ENCODE measurements at places on chromosomes 5 and 9.

DNA sequence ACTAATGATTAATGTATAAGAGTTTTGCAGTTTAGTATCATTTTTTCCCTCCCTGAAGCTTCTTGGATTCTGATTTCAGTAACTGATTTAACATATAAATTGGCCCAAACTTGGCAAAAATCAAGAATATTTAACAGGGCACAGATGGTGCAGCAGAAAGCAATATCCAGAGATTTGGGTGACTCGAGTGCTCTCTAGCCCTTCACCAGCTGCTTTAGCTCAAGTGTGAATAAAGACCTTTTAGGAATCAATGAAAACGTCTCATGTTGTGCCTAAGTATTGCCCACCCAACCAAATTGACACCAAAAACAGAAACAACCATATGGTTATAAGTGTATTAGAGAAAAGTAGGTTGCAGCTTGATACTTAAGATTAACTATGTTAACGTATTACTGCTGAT, 933.4 kb upstream of the PTPRD start:
- no peak for DNase-seq

GRCh38 chr9:89701221-89701798, 96.5 kb downstream of the GADD45G start:
- peak; percentile 81 for DNase-seq

DNA sequence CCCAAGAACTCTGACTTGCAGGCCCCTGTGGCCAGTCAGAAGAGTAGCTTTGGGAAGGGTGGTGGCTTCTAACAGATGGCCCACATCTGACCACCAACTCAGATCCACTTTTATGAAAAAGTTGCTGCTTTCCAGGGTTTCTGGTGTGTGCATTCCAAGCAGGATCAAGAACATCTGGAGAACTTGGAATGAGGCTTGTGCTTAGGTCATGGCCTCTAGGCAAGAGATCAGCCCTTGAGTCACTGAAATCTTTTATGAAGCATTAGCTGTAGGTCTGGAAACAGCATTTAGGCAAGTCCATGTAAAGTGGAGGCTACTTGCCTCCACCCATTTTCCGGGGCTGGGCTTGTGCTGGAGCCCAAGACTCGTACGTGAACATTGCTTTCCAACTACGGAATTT, 433.3 kb downstream of the SH3GL2 start:
- no peak for DNase-seq

DNA sequence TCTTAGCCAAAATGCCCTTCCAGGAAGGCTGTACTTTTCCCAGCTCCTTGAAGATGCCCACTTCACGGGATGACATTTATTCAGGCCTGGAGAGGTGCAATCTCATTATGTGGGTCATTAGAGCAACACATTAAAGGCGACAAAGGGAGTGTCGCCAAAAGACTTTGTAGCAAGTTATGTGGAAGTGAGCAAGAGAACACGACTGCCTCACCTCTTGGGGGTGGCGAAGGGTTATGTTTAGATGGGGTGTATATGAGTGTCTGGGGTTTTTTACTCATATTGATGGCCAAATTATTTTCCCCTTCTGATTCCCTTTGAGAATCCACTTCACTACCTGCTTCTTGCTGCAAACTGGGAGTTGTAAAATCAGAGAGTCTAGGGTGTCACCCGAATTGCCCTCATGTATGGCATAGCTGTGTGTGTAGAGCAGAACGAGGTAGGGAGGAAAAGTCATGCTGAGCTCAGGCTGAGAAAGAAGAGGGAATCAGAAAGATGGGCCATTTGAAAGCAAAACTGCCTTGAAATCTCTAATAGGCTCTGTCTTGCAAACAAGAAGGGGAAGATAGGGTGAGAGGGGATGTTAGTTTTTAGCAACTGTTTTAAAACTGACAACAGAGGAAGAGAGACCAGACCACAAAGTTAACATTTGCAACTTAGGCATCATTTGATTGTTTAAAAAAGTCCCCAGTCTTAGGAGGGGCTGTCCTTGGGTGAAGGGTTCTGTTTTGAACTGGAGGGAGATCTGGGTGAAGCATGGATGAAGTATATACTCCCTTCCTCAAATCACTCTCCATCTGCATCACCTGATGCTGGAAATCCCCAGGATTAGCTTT, 97.1 kb upstream of the IL12B start:
- DNase-seq: no peak

- no peak for DNase-seq
Measured at GRCh38 chr5:112109331-112110007, 309.6 kb downstream of the EPB41L4A start.

GRCh38 chr5:101811466-101811865, 484.6 kb downstream of the SLCO4C1 start:
- DNase-seq: no peak

- DNase-seq: no peak
Measured at GRCh38 chr5:72202331-72202825, 95.1 kb downstream of the MAP1B start.

GRCh38 chr5:158270996-158271554, 412.1 kb upstream of the CLINT1 start:
- no peak for DNase-seq

DNA sequence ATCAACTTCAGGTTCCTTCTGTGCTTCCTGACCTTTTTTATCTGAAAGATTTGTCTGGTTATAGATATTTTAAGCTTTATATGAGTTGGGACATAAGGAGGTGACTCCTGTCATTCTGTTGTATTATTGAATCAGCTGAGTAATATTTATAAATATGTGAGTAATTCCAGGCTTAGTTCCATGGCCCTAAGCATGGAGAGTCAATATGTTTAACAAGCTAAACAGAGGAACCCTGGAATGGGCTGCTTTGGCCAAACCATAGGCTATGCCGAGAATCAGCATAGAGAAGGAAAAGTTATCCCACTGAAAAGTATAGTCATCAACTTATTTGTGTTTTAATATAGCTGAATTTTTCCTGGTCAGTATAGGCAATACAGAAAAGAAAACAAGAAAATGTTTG, 7.2 kb upstream of the EIF4EBP3 start:
- no peak for DNase-seq

DNA sequence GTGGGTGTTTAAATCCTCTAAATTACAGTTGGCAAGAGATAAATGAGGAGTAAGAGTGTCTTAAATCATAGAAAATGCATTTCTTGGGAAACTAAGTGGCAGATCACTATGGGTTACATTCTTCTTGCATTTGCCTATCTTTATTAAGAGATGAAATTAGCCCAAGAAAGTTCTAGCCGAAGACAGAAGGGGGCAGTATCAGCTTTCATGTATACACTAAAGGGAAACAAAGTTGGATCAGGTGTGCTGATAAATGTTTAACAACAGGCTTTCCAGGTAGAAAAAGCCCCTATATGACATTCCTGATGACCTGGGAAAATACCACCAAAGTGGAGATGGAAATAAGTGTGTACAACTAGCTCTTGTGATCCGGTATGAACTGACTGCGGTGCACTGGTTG, 81.9 kb upstream of the TLR4 start:
- DNase-seq: no peak

DNA sequence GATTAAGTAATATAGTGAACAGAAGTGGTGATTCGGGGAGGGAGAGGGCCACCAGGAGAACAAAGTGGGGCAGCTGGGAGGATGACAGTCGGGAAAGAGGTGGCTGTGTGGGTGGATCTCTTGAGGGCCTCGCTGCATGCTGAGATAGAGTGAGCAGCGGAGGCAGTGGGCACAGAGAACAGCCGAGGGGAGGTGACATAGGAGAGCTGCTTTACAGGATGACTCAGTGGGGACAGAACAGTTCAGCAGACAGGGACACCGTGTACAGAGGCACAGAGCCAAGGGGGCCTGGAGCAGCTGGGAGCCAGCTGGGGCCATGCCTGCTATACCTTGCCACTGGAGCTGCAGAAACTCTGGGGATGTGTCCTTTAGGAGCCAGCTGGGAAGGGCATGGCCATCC, 273.9 kb downstream of the GADD45G start:
- DNase-seq: no peak

- DNase-seq: no peak
Measured at GRCh38 chr9:89038382-89039103, 47.3 kb downstream of the S1PR3 start.

DNA sequence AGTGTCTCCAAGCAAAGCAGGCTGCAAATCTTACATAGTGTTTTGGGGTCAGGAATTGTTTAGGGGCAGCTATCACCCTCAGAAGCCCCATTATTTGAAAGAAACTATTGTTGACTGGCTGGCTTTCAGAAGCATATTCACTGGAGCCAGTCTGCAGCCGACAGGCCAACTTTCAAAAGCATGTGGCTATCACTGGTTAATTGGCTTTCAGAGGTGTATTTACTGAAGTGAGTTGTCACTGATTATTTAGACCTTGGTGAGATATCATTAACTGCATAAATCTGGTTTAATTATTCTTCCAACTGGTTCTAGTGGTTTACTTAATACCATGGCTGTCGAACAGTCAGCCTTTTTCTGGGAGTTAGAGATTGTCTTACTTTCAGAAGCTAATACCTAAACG, 247.0 kb downstream of the CWC27 start:
- no peak for DNase-seq

GRCh38 chr5:28822071-28822470, 1783.7 kb upstream of the CDH9 start:
- DNase-seq: no peak

- no peak for DNase-seq
Measured at GRCh38 chr5:150658699-150659265, 2.3 kb upstream of the MYOZ3 start.

- peak; percentile 5 for DNase-seq
Measured at GRCh38 chr5:50963971-50964745, 297.7 kb downstream of the PARP8 start.

- DNase-seq: no peak
Measured at GRCh38 chr9:72947984-72948465, 4.8 kb downstream of the ALDH1A1 start.

DNA sequence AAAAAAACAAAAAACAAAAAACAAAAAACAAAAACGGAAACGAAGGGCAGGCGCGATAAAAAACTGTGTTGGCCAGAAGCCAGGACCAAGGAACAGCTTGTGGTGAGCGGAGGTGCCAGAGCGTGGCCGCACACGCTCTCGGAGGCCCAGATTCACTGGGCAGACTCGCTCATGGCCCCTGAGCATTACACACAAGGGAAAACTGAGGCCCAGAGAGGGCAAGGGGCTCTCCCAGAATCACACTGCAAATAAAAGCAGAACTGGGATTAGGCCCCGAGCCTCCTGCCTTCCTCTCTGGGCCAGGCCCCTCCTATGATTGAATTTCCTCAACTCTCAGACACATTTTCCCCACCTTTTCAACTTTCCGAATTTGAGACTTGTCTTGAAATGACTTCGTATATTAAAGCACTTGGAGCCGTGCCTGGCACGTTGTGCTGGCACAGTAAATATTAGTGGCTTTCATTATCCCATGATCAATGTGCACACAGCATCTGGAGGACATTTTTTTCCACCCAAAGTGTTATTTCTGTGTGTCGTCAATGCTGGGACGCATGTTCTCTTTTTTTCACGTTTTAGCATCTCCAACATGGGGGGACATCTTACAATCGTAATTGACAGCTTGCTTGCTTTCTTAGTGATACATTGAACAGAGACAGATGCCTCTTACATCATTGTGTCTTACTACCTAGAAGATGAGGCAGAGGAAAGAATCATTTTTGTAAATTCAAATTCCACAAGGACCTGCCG, 7.4 kb downstream of the FIBCD1 start:
- no peak for DNase-seq

DNA sequence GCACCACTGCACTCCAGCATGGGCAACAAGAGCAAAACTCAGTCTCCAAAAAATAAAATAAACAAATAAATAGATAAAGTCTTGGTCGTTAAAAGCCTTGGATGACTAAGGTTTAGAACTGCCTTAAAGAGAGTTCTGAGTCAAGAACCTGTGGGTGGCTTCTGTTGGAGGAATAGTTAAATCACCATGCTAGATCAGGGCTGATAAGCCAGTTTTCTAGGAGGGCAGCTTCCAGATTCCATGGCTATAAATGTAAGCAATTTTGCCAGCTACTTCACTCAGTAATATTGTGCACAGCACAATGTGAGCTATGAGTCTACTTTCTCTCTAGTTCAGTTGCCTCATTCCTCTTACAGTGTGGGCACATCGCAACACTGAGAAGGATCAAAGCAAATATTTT, 242.1 kb upstream of the NUDT12 start:
- DNase-seq: no peak

DNA sequence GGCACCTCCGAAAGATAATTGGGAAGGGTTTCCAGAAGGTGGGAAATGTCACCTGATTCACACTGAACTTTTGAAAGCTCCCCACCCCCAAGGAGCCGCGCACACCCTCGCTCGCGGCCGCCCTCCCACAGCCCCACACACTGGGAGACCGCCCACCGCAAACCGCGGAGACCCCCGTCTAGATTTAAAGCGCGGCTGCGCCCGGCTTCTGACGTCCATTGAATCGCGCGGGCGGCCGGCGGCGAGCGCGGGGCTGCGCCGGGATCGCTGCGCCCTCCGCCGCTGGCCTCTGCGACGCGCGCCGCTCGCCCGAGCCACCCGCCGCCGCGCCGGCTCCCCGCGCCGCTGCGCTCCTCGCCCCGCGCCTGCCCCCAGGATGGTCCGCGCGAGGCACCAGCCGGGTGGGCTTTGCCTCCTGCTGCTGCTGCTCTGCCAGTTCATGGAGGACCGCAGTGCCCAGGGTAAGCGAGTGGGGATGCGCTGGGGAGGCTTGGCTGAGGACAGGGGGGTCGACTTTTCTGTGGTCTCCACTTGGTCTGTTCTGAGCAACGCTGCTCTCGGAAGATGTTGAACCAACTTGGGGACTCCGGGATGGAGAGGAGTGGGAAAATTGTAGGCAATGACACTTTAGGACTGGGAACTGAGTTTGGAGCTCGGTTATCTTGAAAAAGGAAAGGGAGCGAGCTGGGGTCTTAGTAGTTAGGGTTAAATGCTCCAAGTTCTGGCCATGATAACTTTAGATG, at the start of gene FST:
FST (plus strand) TSS at position 214 of the 743 bp plus-strand sequence; CDS start at position 377, 163 bp downstream.
- DNase-seq: peak; percentile 16

DNA sequence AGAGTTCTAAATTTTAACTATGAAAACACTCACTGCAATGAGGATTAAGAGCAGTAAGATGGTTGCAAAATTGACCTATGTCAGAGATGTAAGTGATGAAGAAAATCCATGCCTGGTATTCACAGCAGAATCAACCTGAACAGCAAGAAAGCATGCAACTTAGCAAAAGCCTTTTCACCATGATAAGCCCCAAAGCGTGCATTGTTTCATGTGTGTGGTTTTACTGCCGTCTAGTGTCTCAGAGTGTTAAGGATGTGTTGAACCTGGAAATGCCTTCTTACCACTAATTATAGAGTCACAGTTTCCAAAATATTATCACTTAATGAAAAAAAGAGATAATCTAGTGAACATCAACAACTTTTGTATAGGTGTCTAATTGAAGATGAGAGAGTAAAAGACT, 415.2 kb upstream of the TRPC7 start:
- no peak for DNase-seq

DNA sequence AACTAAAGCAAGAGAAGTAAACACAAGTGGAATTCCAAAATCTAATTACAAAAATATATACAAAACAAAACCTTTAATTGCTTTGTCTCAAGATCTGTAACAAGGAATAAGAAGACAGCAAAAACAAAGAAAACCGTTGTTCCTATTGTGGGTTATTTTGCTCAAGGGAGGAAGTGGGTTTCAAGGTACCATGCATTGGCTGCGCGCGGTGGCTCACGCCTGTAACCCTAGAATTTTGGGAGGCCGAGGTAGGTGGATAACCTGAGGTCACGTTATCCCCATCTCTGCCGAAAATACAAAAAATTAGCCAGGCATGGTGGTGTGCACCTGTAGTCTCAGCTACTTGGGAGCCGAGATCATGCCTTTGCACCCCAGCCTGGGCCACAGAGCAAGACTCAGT, 12.1 kb upstream of the IQGAP2 start:
- no peak for DNase-seq

GRCh38 chr5:78328585-78329173, 31.7 kb upstream of the SCAMP1 start:
- DNase-seq: no peak
